Fibroblast of skin of scalp (primary cell): ENCODE measurements at places on chromosomes 7 and 10.
A peak's percentile ranks its signal among the peaks of the same experiment; 100 is the strongest.

GRCh38 chr7:95373323-95373722 lies 22.9 kb downstream of the PON3 start:
- DNase-seq: no peak

DNA sequence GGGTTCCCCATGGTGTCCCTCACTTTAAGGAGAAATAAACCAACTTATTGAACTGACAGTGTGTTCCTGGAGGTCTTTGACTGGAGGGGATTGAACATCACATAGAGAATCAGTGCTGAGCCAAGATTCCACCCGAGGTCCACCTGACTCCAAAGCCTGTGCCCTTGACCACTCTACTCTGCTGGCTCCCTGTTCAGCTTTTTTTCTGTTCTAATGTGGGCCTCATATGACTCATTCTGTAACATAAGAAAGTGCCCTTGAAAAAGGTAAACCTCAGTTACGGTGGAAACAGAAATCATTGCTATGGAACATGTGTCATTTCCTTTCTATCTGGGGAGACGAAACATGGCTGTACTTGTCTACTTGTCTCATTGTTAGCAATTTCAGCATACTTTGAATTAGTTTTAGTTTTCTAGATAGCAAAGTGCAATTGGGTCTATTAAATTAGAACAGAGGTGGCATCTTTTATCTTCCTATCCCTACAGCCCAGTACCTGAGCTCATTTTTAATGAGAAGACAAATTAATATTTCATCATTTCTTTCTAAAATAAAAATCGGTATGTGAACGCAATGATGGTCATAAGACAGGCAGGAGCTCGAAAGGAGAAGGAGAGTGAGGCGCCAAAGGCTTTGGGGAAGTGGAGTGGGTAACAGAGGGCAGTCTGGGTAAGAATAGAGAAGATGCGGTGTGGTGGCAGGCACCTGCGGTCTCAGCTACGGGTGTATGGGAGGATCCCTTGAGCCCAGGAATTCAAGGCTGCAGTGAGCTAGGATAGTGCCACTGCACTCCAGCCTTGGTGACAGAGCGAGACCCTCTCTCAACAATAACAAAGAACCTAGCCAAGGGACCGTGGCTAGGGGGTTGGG lies 1.5 kb downstream of the GSDME start:
- DNase-seq: no peak

GRCh38 chr7:107850643-107851042 lies 40.3 kb upstream of the DLD start:
- no peak for DNase-seq

- no peak for DNase-seq
Observed at GRCh38 chr7:123548406-123548805, 9.2 kb downstream of the NDUFA5 start.

GRCh38 chr7:37826825-37827224 lies 21.6 kb upstream of the NME8 start:
- DNase-seq: no peak

DNA sequence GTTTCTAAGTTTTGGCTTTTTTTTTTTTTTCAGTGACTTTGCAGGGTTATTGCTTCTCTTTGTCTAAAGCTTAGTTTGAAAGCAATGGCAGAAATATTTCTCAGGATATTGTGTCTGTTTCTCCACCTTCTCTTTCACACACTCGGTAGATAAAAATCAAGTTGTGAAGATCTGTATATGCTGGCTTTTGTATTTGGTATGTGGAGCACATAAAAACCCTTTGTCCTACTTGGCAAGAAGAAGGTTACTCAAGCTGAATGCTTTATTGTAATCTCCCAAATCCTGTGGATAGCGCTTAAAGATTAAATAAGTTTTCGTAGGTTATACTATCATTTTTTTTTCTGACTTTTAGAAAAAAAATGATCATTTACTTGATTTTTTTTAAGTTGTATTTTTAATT lies 172.4 kb downstream of the CDCA7L start:
- DNase-seq: no peak

DNA sequence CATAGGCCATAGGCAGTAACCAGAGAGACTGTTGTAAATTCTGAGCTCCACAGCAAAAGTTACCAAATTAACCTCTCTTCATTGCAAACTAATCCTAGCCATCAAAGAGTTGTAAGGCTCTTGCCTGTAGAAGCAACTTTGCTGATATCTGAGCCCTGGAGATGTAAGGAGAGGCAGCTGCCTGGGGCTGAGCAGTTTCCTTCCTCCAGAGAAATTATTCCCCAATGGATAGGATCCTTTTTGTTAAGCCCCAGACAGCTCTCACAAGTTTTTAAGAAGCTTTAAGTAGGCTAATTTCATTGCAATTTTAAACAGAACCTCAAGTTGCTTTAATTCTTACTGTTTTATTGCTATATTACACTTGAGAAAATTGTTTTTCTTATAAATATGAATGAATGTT lies 211.1 kb downstream of the GALNT17 start:
- no peak for DNase-seq

- no peak for DNase-seq
Observed at GRCh38 chr7:96674565-96674964, 35.1 kb downstream of the SEM1 start.

GRCh38 chr10:30736685-30737232 lies 107.2 kb upstream of the LYZL2 start:
- DNase-seq: peak; percentile 100

GRCh38 chr10:57963546-57963945 lies 304.1 kb downstream of the IPMK start:
- DNase-seq: no peak

GRCh38 chr7:151542606-151543130 lies 23.0 kb upstream of the RHEB start:
- no peak for DNase-seq

DNA sequence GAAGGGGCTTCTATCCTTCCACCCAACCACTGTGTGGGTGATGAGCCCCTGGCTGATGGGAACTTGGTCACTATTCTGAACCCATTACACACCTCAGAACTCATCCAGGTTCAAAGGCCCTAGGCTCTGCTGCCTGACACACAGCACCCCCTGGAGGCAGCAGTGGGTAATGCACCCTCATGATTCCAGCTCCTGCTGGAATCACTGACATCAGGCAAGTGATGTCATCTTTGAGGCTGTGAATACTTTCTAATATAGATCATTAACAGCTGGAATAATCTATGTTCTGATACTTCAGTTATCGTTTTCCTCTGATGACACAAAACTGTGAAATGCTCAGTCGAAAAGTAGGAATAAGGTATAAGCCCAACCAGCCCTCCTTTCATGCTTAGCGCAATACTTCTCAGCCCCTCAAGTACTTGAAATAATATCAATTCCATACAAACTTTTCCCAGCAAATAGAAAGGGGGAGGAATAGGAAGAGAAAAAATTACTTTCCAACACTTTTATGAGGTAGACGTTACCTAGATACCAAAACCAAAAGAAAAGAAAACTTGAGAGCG lies 7.5 kb upstream of the RBP3 start:
- peak; percentile 47 for DNase-seq

- no peak for DNase-seq
Observed at GRCh38 chr7:21357151-21358097, 70.5 kb upstream of the SP4 start.

- peak; percentile 81 for DNase-seq
Observed at GRCh38 chr10:100878291-100878910, 34.4 kb upstream of the SLF2 start.

DNA sequence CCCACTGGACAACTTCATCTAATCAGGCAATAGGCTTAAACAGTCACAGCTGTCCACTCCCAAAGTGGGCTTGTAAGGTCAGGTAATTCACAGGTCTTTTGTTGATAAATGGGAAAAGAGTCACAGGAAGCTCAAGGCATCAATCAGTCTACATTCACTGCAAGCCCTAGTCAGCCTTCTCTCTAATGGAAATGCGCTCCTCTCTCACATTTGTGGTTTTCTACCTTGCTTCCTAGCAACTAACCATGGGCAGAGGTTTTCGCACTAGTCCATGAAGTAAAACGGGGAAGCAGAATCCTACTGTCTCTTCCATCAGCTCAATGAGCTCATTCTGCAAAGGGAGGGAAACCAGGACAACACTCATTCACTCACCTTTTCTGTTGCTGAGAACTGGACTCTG lies 53.5 kb upstream of the APBB1IP start:
- no peak for DNase-seq

DNA sequence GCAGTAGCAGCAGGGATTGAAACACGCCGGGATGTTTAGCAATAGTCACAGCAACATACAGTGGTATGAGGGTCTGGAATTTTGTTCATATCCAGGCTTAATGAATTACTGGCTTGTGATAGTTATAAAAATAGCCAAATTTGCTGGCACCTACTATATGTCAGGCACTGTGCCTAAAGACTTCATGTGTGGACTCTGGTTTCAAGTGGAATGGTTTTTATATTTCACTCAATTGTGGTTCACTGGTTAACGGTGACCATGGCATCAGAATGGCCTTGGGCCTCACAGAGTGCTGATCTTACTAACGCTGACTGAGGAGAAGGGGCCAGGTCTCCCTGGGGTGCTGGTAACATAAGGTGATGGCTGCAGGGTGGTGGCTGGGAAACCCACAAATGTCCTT lies 55.7 kb downstream of the CELF2 start:
- no peak for DNase-seq

- DNase-seq: no peak
Observed at GRCh38 chr7:33067921-33068320, 5.3 kb upstream of the NT5C3A start.

DNA sequence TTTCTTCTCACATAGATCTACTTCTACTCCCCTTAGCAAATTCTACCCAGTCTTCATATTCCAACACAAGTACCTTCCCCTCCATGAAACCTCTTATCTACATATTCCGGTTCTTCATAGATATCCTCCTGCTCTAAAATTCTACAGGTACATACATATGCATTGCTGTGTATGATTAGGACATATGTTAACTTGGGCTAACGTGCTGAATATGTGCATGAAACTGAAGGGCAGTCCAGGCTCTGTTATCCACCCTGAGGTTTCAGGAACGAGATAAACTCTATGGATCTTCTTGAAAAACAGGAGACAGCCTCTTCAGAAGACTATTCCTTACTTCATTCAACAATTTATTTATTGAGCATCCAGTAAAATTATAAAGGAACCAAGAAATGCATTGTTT lies 31.5 kb downstream of the TM9SF3 start:
- no peak for DNase-seq

GRCh38 chr10:72260976-72261783 lies 12.5 kb upstream of the DDIT4 start:
- DNase-seq: peak; percentile 97
